Epithelial cell of esophagus (primary cell): ENCODE measurements at places on chromosomes 11 and 22.

- no peak for DNase-seq
These were observed 104.2 kb downstream of the MYO18B start for GRCh38 chr22:25845985-25846745.

- no peak for DNase-seq
These were observed 23.1 kb downstream of the TAB1 start for GRCh38 chr22:39422721-39423120.

DNA sequence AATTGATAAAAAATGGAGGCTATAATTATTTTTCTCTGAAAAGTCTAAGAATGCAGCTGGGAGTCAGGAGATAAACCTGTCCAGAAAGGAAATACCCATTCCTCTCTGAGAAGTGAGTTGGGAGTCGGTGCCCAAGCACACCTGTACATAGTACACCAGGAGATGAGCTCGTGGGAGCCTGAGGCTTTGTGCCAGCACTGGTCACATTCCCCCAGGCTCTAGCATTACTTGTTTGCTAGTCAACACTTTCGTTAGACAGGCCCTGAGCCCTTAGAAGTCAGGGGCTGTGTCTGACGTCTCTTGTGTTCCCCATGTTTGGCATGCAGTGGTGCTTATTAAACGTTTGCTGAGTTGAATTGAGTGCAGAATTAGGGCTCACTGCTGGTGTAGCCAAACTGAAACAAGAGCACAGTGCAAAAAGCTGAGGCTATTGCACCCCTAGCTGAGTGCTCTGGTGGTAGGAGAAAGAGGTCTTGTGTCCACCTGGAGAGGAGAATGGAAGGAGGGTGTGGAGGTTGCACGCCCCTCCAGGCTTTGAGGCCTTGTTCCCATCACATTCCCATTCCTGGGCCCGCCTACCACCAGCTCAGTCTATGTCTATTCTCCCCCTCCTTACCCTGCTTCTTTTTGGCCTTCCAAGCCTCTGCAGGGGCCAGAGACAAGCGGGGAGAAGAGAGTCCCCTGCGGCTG lies 6.8 kb downstream of the ROBO4 start:
- no peak for DNase-seq

GRCh38 chr22:39825661-39826102 lies 67.9 kb downstream of the ENTHD1 start:
- DNase-seq = no peak

DNA sequence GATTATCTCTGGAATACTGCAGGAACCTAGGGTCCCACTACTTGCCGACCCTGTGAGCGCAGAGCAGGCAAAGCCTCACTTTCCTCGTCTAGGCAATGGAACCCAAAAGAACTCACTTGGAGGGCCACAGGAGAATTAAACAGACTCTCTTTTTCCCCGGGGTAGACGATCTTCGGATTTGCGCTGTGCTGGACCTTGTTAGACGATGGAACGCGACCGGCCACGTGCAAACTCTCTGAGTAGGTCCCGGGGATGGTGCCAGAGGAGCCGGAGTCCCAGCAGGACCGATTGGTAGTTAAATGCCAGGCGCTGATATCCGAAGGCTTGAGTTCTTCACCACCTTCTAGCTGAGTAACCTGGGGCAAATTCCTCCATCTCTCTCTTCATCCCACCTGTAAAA lies 1.0 kb upstream of the SLC1A2 start:
- no peak for DNase-seq

- DNase-seq = no peak
These were observed 39.7 kb downstream of the MPPED1 start for GRCh38 chr22:43451371-43452050.

DNA sequence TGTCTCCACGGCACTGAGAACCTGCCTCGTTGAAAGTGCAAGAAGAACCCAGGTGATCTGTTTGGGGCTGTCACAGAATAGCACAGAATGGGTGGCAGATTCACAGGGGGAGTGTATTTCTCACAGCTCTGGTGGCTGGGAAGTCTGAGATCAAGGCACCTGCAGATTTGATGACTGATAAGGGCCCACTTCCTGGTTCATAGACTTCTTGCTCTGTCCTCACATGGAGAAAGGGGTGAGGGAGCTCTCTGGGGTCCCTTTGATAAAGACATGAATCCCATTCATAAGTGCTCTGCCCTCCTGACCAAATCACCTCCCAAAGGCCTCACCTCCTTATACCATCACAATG lies 198.5 kb upstream of the SORL1-AS1 start:
- DNase-seq = no peak

- DNase-seq = no peak
These were observed 30.9 kb downstream of the PARVA start for GRCh38 chr11:12408156-12408770.

DNA sequence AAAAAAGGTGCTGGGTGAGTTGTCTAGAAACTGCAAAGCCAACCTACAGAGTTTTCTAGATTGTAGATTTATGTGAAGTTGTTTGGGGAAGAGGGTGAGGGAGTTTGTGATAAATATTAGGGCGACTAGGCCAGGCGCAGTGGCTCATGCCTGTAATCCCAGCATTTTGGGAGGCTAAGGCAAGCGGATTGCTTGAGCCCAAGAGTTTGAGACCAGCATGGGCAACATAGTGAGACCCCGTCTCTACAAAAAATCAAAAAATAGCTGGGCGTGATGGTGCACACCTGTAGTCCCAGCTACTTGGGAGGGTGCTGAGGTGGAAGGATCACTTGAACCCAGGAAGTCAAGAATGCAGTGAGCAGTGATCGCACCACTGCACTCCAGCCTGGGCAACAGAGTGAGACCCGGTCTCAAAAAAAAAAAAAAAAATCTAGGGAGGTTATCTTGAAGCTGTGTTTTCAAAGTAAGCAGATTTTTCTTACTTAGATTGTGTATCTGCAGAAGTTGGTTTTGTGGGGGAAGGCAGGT lies 844 bp downstream of the APOL6 start:
- DNase-seq = no peak

GRCh38 chr11:75920848-75921247 lies 105.8 kb downstream of the UVRAG start:
- no peak for DNase-seq
